ENCODE measurements at places on chromosomes 6 and 20. TPM values are rescaled to one million over a fixed set of nuclear protein-coding genes. Genes with fewer than 3 reads are reported as not detected.

The MMP24 gene
- 63.9 TPM for total RNA-seq

The ALDH5A1 gene
- 2.4 TPM for total RNA-seq

The SNTA1 gene
- total RNA-seq = 18.7 TPM

The BPIFA1 gene
- total RNA-seq = not detected

The ELOVL4 gene
- total RNA-seq = 2.2 TPM

The ACSS1 gene
- 8.7 TPM for total RNA-seq

The SMPDL3A gene
- total RNA-seq = 7.0 TPM

The TBPL1 gene
- 19.4 TPM for total RNA-seq

The RBM24 gene
- total RNA-seq = 9.9 TPM

The RAET1L gene
- 0.65 TPM for total RNA-seq

The PTCHD4 gene
- 0.33 TPM for total RNA-seq

The ADIG gene
- total RNA-seq = not detected

The LY6G6D gene
- total RNA-seq = not detected

The BCAS1 gene
- 0.13 TPM for total RNA-seq

The TFAP2D gene
- total RNA-seq = not detected

The PNPLA1 gene
- not detected for total RNA-seq

The PDYN gene
- total RNA-seq = not detected

All from mesangial cell (primary cell).